Ovary (tissue), 10 donors: ENCODE measurements at places on chromosomes 4 and X. TPM values are rescaled to one million over a fixed set of nuclear protein-coding genes. Genes with fewer than 3 reads are reported as not detected.

Gene ZNF630
- 2.8 TPM for total RNA-seq

Gene FAM149A
- 13.9 TPM for total RNA-seq

GRCh38 chr4:169293343-169294176 lies 22.8 kb upstream of the SH3RF1 start:
- DNase-seq, result no peak

- no peak for DNase-seq
These were observed 171.2 kb upstream of the NWD2 start for GRCh38 chr4:37073226-37073840.

DNA sequence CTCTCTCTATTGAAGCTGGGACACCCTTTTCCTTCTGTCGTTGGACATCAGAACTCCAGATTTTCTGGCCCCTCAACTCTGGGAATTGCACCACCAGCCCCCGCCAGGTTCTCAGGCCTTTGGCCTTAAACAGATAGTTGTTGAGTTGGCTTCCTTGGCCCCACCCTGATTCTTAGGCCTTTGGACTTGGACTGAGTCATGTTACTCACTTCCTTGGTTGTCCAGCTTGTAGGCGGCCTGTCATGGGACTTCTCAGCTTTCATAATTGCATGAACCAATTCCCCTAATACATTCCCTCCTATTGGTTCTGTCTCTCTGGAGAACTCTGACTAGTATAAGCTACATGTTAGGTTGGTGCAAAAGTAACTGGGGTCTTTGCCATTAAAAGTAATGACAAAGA lies 195.7 kb downstream of the GPAT3 start:
- DNase-seq, result no peak

DNA sequence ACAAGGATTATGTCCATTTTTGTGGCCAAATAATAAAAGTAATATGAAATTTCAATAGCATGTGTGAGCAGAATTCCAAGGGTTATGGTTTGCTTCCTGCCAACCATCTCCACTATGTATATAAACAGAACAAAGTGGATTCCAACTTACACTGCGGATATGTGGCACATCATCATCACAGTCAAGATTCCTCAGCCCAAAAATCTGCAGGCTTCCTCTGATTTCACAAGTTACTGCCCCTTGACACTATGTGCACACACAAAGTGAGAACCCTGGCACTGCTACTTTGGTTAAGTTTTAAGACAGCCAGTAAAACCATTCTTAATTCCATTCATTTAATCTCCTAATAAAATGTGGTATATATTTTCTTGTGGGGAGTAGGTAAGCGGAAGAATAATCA lies 76.4 kb downstream of the LEF1 start:
- DNase-seq, result no peak
